Endodermal cell (in vitro differentiated cells): ENCODE measurements at places on chromosomes 16 and 17. TPM values are rescaled to one million over a fixed set of nuclear protein-coding genes. Genes with fewer than 3 reads are reported as not detected.

GP1BA gene
- not detected in 2 replicates for total RNA-seq

IRX5 gene
- total RNA-seq: 1.9 to 2.6 TPM (median 2.4 TPM) in 3 replicates

DNA sequence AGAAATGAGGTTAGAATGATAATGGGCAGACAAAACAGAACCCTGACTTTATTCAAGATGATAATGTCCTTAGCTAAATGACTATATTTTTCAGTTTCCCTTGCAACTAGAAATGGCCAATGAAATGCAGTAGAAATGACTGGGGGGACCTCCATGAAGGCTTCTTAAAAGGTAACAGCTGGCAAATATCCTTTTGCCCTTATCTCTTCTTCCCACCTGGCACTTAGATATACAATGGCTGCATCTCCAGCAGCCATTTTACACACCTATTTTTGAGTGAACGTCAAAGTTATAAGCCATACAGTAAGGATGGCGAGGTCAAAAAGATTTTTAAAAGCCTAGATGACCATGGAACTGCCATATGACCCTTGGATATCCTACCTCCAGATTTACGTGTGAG, 39.9 kb downstream of the USP32 start:
- peaks cover 11% of the 10 kb centered on the region for H3K4me1 ChIP-seq
- no peaks in the 10 kb centered on the region for H3K36me3 ChIP-seq
- H3K4me3 ChIP-seq: no peak overlapping the region
- no peak for DNase-seq
- H3K27ac ChIP-seq: no peak overlapping the region

SLC35G3 gene
- total RNA-seq: not detected in 2 replicates

GRCh38 chr17:6427279-6427781, 7.6 kb downstream of the AIPL1 start:
- no peak for DNase-seq
- no peak overlapping the region for H3K4me3 ChIP-seq
- H3K4me1 ChIP-seq: no peaks in the 10 kb centered on the region
- H3K36me3 ChIP-seq: no peaks in the 10 kb centered on the region
